Thoracic aorta (tissue), 2 donors: ENCODE measurements at places on chromosomes 11 and 22. TPM values are rescaled to one million over a fixed set of nuclear protein-coding genes. Genes with fewer than 3 reads are reported as not detected.

Gene PKNOX2
- 9.2 TPM for total RNA-seq

DNA sequence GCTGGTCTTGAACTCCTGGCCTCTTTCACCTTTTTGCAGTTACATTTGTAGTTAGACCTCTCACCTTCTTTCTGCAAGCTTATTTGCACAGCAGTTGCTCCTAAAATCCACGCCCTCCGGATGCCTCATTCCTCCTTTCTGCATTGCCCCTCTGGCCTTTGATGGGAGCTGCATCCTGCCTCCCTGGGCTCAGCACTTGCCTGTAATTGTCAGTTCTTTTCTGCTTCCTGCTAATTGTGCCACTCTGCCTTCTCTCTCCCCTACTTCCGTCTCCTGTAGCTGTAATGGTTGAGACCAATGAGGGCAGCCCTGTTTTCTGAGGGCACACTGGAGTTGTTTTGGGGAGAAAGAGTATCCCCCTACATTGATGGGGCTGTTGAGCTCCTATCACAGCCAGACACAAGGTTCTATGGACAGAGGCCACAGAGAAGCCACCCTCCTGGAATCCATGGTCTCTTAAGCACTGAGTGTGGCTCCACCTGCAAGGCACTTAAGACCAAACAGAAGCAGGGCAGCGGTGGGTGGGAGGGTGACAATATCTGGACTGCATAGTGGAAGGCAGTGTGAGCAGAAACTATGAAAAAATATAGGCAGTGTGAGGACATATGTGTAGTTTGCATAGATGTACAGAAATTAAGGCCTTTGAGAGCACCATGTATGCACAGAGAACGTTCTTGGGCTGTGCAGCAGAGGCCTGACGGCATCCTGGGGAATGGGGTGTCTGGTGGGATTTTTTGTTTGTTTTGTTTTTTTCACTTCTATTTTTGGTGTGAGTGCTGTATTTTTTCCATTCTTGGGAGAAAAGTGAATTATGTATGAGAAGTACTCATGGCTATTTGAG lies 30.5 kb downstream of the YDJC start:
- no peak for DNase-seq

- no peak for DNase-seq
These were observed 14.8 kb upstream of the MRGPRF start for GRCh38 chr11:69027704-69028372.

GRCh38 chr11:120333801-120334200 lies 2.4 kb upstream of the ARHGEF12 start:
- DNase-seq, result no peak

GRCh38 chr11:128422576-128423370 lies 164.6 kb downstream of the ETS1 start:
- no peak for DNase-seq

Gene CTSW
- 1.6 TPM for total RNA-seq

Gene LRRC32
- total RNA-seq, result 214 TPM

Gene CADM1
- total RNA-seq, result 6.1 TPM

DNA sequence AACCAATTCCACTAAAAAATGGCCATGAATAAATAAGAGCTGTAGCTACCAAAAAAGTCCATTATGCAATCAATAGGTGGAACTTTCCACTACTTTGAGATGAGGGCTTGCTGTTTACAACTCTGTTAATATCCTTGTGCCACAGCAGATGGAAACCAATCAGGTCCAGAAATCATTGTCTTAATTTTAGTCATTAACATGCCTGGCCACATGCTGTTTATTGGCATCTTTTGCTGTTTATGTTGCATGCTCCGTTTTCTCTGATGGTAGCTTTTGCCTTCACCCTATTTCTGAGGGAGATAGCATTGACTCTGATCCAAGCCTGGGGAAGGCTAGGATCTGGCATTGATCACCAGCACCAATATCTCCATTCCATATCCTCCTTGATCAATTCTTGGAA lies 192.9 kb upstream of the SEZ6L start:
- no peak for DNase-seq

GRCh38 chr22:32743046-32743445 lies 58.5 kb upstream of the TIMP3 start:
- DNase-seq, result no peak

Gene CNTF
- total RNA-seq, result 5.3 TPM

DNA sequence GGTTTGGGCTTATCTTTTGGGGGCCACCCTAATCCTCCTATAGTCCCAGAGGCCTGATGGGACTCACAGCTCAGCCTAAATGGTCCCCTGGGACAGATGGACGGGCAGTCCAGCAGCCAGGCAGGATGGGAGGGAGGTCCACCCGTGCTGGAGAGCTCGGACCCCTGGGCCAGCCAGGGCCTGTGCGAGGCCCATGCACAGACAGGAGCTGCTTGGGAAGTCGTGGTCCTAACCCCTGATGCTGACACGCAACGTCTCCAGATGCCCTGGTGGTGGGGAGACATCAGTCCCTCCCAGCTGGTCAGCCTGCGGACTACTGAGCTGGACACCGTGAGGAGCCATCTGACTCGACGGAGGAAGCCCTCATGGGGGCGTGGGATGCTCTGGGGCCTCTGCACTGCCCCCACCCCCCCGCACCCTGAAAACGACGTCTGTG lies 31.2 kb upstream of the MUC5AC start:
- no peak for DNase-seq

- DNase-seq, result no peak
These were observed 433.2 kb downstream of the TBC1D22A start for GRCh38 chr22:47195484-47196165.

Gene OR51S1
- not detected for total RNA-seq

Gene SCGB1A1
- not detected for total RNA-seq

DNA sequence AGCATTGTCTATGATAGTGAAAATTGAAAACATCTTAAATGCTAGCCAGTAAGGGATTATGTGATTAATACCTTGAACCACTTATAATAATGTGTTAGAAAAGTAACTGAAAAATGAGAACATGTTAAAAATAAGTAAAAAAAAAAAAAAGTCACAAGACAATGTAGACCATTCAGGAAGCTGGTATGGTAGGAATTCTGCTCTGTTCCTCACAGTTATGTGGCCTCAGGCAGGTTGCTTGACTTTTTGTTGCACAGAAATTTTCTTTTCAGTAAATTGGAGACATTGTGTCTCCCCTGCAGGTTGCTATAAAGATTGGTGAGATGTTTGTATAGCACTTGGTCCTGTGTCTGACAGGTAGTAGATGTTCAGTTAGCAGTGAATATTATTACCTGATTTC lies 17.3 kb upstream of the PLET1 start:
- no peak for DNase-seq

GRCh38 chr11:2365571-2366210 lies 11.4 kb upstream of the CD81 start:
- DNase-seq, result no peak

DNA sequence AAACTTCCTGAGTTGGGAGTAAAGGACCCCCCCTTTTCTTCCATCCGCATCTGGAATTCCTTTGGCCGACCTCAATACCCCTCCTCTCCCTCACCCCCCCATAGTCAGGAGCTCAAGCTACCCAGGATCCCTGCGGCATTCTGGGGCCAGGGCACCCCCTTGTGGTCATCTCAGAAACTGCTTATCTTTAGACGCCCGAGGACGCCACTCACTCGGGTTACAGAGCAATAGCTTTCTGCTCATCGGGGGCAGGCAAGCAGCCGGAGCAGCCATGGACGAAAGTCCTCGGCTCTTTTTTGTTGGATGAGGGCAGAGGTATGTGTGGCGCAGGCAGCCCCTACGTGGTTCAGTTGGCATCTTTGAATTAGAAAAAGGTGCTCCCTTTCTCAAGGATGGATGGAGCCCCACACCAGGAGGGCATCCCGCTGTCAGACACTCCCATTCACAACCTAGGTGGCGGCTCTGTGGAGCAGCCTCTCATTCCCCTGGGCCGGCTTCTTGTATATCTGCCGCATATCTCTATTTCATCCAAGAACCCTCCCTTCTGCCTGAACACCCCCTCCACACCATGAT lies 2.3 kb downstream of the C1QTNF5 start:
- DNase-seq, result no peak

Gene DTX4
- 4.7 TPM for total RNA-seq

Gene RHOD
- total RNA-seq, result 31.9 TPM

DNA sequence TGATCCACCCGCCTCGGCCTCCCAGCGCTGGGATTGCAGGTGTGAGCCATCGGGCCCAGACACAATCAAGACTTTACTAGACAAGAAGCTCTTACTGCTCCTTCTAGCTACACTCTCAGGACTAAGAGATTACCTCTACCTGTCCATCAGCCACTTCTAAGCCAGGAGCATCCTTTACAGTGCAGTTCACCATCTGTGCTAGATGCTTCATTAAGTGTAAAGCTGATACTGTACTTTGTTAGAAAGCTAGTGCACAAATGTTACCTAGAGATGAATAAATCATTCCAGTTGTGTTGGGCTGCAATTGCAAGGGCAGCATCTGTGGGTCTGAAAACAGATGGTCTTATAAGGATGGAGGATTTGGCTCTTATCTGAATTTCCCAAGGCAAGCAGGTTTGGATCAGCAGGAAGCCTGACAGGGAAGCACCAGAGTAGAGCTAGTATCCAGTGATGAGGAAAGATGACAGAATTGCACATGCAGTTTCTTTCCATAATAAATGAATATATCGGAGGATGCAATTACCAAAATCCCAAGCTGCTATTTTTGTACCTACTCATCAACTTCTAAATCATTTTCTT lies 58.3 kb downstream of the FAM168A start:
- no peak for DNase-seq

GRCh38 chr22:47593291-47593690 lies 830.8 kb downstream of the TBC1D22A start:
- DNase-seq, result no peak

- DNase-seq, result no peak
These were observed 9.5 kb downstream of the TTC28 start for GRCh38 chr22:28670161-28670560.

Gene ZNF143
- total RNA-seq, result 80.6 TPM

DNA sequence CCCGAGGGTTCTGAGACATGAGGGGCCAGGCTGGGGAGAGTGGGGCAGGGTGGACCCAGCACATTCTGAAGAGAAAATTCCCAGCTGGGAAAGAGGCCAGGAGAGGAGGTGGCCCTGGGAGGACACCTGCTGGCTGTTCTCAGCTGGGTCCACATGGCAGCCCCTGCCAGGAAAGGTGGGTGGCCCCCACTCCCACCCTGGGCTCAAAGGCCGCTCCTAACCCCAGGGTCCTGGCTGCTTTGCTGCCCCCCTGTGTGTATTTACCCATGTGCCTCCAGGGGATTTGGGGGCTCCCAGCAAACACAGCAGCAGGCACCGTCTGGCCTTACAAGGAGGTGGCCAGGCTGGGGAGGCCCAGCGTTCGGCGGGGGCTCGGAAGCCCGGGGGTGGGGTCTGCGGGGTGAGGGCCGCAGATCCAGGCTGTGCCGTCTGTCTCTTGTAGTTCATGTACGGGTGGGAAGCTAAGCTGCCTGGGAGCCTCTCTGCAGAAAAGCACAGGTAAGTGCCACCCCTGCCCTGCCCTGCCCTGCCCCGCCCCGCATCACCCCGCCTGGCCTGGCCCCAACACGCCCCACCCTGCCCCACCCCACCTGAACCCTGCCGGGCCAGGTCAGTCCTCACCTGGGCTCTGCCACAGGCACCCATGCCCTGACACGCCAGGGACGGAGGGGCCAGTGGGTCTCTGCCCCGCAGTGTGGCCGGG lies 10.6 kb downstream of the MUC5B start:
- no peak for DNase-seq

GRCh38 chr11:76788661-76789442 lies 5.7 kb downstream of the TSKU start:
- DNase-seq, result no peak

DNA sequence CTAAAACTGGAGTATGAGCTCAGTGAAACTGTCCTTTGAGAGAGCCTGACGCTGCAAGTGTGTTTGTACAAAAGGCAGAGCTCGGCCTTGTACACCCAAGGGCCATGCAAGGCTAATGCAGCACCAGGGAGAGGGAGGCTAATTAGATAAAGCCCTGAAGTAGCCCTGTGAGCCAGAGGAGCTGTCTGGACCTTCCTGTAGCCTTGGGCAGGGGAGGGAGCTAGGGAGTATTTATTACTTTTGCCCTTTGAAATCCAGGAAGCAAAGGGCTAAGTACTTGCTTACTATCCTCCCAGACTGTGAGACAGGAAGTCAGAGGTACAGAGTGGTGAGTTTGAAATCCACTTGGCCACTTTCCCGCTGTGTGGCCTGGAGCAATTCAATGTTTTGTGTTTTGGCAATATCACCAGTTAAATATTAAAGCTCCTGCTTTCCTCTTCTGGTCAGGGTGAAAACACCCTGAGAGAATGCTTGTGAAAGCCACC lies 10.2 kb upstream of the LDHA start:
- DNase-seq, result peak; percentile 19

Gene ELFN2
- not detected for total RNA-seq

GRCh38 chr11:73198677-73199076 lies 19.4 kb upstream of the P2RY2 start:
- no peak for DNase-seq

- no peak for DNase-seq
These were observed 19.1 kb downstream of the RFPL2 start for GRCh38 chr22:32185821-32186220.

GRCh38 chr22:23527971-23528740 lies 51.9 kb downstream of the IGLL1 start:
- DNase-seq, result no peak

DNA sequence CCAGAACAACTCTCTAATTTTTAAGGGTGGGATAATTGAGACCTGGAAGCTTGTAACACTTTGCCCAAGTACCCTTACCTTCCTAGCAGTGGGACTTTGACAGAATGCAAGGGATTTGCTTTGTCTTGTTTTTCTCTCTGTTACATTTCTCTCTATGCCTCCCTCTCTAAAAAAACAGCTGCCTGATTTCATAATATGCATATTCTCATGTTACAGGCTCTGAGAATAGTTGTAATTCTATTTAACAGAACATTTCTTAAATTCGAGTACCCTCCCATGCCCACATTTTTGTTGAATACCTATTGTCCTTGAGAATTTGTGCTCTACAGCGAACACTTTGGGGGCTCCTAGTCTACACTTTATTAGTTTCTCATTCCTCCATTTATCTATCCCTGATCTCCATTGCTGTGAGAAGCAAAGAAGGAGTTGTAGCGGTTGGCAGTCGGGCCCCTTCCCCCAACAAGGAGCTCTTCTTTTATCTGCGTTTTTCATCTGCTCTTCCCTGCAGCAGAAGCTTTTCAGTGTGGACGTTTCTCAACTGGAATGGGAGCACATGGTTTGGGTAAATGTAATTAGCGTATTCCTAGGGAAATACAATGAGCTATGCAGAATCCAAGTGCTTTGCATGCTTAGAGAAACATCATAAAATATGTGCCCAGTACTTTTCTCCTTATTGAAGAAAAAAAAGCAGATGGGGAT lies 117.7 kb upstream of the CCDC90B start:
- DNase-seq, result no peak

DNA sequence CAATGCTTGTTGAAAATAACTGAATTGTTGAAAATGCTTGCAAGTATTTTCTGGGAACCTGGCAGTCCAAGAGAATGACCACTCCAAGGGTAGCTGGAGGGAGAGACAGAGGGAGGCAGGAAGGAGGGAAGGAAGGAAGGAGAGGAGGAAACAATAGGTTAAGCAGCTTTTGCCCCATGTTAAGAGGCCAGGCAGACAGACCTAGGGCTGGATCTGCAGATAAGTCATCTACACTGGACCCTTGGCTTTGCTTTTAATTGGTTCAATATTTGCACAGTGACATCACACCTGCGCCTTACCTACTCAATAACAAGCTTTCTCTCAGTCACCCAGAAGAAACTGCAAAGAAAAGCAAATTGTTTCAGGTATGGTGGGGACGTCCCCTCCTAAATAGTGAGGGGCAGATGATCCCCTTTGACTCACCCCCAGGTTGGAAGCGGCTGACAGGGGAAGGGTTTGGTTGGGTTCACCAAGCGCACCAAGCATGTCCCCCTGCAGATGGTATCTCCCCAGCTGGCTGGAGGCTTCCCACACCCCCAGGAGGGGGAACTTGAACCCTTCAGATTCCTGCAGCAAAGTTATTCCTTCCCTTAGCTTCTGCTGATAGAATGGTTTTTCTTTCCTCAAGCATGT lies 24.3 kb downstream of the MYH9 start:
- DNase-seq, result no peak

Gene ABTB2
- 31.0 TPM for total RNA-seq
